ENCODE measurements at places on chromosomes 3 and 15.
A peak's percentile ranks its signal among the peaks of the same experiment; 100 is the strongest.

DNA sequence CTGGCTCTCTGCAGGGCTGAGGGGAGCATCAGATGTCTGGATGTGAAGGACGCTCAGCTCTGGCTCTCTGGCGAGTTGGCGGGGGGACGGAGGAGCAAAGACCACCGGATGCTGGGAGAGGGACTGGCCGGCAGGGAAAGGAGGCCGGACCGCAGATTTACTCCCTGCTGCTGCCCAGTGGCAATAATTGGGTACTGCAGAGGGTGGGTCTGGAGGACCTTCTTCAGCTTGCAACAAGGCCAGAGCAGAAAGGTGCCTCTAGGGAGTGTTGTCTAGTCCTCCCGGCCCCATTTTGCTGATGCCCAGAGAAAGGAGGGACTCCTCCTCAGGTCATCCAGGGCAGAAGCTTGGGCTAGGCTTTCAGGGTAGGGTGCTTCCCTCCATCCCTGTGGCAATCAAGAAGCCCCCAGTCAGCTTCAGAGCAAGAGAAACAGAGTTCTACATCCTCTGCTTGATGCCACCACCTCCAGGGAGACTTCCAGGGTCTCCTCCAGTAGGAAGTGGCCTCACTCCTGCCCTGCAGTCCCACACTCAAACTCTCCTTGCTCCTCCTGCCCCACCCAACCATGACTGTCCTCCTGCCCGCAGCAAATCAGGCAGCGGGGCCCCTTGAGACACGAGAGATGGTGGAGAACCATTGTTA is 20.3 kb upstream of the CSPG4 start:
- H3K27me3 ChIP-seq: peaks cover 14% of the 10 kb centered on the region
- peaks cover 9% of the 10 kb centered on the region for H3K4me1 ChIP-seq
- no peak overlapping the region for H3K27ac ChIP-seq

DNA sequence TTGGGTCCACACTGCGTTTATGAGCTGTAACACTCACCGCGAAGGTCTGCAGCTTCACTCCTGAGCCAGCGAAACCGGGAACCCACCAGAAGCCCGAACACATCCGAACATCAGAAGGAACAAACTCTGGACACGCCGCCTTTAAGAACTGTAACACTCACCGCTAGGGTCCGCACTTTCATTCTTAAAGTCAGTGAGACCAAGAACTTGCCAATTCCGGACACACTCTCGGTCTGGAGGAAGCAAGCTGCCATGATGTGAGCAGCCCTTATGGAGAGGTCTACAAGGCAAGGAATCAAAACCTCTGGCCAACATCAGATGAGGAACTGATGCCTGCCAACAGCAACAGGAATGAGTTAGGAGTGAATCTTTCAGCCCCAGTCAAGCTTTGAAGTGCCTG is 62.9 kb downstream of the SLC28A2 start:
- H3K36me3 ChIP-seq: no peaks in the 10 kb centered on the region
- DNase-seq: no peak
- H3K4me1 ChIP-seq: no peaks in the 10 kb centered on the region
- no peak overlapping the region for H3K4me3 ChIP-seq
- H3K27ac ChIP-seq: no peak overlapping the region
- peaks cover 7% of the 10 kb centered on the region for H3K27me3 ChIP-seq

GRCh38 chr15:67181221-67181639 is 73.2 kb downstream of the AAGAB start:
- H3K27me3 ChIP-seq: no peaks in the 10 kb centered on the region
- no peak for DNase-seq
- peaks cover 61% of the 10 kb centered on the region for H3K36me3 ChIP-seq
- peaks cover 10% of the 10 kb centered on the region for H3K4me1 ChIP-seq
- H3K27ac ChIP-seq: no peak overlapping the region

GRCh38 chr15:95346721-95347475 is 983.6 kb upstream of the NR2F2 start:
- H3K36me3 ChIP-seq: no peaks in the 10 kb centered on the region
- no peaks in the 10 kb centered on the region for H3K4me1 ChIP-seq
- H3K4me3 ChIP-seq: no peak overlapping the region
- peaks cover 2% of the 10 kb centered on the region for H3K27me3 ChIP-seq
- DNase-seq: no peak
- no peak overlapping the region for H3K27ac ChIP-seq

DNA sequence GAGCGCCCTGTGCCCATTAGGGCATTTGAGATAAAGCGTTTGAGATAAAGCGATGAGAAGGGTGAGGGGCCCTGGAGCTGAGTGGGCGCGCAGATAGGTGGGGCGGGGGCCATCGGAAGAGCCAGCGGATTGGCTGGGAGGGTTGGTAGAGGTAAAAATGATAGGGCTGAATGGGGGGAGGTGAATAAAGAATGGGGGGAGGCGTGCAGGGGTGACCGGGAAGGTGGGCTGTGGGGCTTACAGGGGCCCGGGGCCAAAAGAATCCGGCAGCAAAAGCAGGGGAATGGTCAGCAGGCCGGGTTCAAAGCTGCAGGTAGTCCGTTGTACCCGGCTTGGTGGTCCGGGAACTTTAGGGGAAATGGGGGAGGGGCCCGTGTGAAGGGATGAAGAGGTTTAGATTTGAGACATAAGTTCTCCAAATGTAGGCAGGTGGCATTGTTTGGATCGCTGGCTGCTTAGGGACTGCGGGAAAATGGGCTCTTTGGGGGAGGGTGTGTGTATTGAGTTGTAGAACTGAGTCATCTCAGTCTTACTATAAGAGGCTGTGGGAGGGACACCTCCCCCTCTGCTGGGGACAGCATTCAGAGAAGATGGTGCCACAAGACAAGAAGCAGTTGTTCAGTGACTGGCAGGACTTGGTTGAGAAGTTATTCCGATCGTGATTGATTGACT is 610 bp downstream of the ARID3B start:
- peak overlapping the region; percentile 93 for H3K27ac ChIP-seq
- H3K4me1 ChIP-seq: peaks cover 49% of the 10 kb centered on the region
- no peaks in the 10 kb centered on the region for H3K27me3 ChIP-seq
- peaks cover 35% of the 10 kb centered on the region for H3K36me3 ChIP-seq
- peak overlapping the region; percentile 94 for H3K4me3 ChIP-seq
- peak; percentile 83 for DNase-seq

GRCh38 chr15:98147415-98147814 is 186.9 kb downstream of the ARRDC4 start:
- H3K27ac ChIP-seq: no peak overlapping the region
- peaks cover 46% of the 10 kb centered on the region for H3K27me3 ChIP-seq
- H3K4me3 ChIP-seq: no peak overlapping the region
- H3K4me1 ChIP-seq: no peaks in the 10 kb centered on the region

- DNase-seq: no peak
- H3K4me1 ChIP-seq: peaks cover 35% of the 10 kb centered on the region
- no peak overlapping the region for H3K27ac ChIP-seq
- no peaks in the 10 kb centered on the region for H3K36me3 ChIP-seq
Measured at GRCh38 chr15:92006186-92007028, 152.9 kb downstream of the SLCO3A1 start.

GRCh38 chr3:156577736-156578135 is 22.8 kb upstream of the SSR3 start:
- no peak for DNase-seq
- no peaks in the 10 kb centered on the region for H3K36me3 ChIP-seq
- H3K4me3 ChIP-seq: no peak overlapping the region
- H3K27ac ChIP-seq: no peak overlapping the region
- H3K27me3 ChIP-seq: peaks cover 42% of the 10 kb centered on the region

- H3K27me3 ChIP-seq: peaks cover 7% of the 10 kb centered on the region
- peak overlapping the region; percentile 73 for H3K4me3 ChIP-seq
Measured at GRCh38 chr3:30347679-30348216, 258.7 kb upstream of the TGFBR2 start.

DNA sequence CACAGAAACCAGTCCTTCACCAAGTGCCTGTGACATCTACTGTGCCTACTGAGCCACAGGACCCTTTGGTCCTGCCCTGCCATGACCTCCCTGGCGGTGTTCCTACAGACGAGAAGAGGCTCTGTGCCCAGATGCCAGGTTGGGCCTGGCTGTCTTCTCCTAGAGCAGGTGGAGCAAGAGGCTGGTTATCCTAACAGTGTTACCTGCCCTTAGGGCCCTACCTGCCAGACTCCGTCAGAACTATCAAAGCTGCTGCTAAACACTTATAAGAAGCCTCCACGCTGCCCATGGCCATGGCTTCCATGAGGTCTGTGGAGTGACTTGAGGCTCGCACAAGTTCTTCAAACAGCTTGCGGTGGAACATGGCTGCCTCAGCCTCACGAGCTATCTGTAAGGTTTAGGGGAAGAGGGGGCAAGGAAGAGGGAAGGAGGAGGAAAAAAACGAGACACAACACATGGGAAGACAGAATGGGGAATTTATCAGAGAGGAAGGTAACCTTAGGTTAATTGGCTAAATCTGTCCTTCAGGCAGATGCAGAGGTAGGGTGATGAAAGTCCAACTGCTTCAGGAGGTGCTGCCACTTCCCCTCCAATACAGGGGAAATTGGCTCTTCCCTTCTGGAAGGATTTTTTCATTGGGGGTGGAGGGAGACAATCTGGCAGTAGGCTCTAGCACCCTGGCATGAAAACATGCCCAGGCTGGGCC is 5.4 kb upstream of the GRAMD2A start:
- peaks cover 84% of the 10 kb centered on the region for H3K36me3 ChIP-seq
- H3K27me3 ChIP-seq: peaks cover 5% of the 10 kb centered on the region
- H3K4me3 ChIP-seq: no peak overlapping the region

- H3K27me3 ChIP-seq: no peaks in the 10 kb centered on the region
- H3K36me3 ChIP-seq: peaks cover 13% of the 10 kb centered on the region
Measured at GRCh38 chr3:141875893-141876380, 506 bp upstream of the ATP1B3 start.

GRCh38 chr3:170555329-170555728 is 30.5 kb downstream of the SLC7A14 start:
- H3K4me1 ChIP-seq: no peaks in the 10 kb centered on the region
- peaks cover 33% of the 10 kb centered on the region for H3K27me3 ChIP-seq
- no peak overlapping the region for H3K27ac ChIP-seq
- H3K4me3 ChIP-seq: no peak overlapping the region
- DNase-seq: no peak
- no peaks in the 10 kb centered on the region for H3K36me3 ChIP-seq

DNA sequence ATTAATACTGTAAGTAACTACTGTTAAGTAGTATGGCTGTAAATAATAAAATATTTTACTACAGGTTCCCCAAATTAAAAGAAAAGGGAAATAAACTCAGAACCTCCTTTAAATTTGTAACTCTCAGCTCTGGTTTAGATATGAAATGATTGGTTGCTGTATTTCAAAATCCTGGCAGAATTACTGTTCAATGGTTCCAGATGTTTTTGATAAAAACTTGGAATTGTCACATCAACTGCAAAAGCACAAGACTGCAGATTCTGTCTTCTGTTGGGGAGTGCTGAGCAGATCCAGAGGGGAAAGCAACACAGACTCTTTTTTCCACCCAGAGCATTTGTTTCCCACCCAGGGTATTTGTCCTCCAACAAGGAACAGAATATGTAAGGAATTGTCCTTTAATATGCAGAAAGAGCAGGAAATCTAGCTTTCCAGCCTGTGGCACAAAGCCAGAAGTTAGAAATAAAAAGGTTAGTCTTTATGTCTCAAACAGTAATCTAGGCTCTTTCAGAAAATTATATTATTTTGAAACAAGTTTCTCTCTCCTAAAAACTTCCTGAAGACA is 178.1 kb downstream of the KLHL25 start:
- no peak for DNase-seq
- peaks cover 11% of the 10 kb centered on the region for H3K4me1 ChIP-seq
- H3K27ac ChIP-seq: no peak overlapping the region
- H3K4me3 ChIP-seq: no peak overlapping the region
- peaks cover 1% of the 10 kb centered on the region for H3K36me3 ChIP-seq

GRCh38 chr3:195768831-195769303 is 42.9 kb downstream of the MUC4 start:
- H3K36me3 ChIP-seq: no peaks in the 10 kb centered on the region
- H3K4me3 ChIP-seq: no peak overlapping the region

- no peaks in the 10 kb centered on the region for H3K4me1 ChIP-seq
- peaks cover 16% of the 10 kb centered on the region for H3K27me3 ChIP-seq
- H3K27ac ChIP-seq: no peak overlapping the region
- no peaks in the 10 kb centered on the region for H3K36me3 ChIP-seq
Measured at GRCh38 chr3:194808640-194809097, 123.0 kb downstream of the FAM43A start.

- no peak overlapping the region for H3K4me3 ChIP-seq
- no peak for DNase-seq
- H3K4me1 ChIP-seq: peaks cover 20% of the 10 kb centered on the region
- no peaks in the 10 kb centered on the region for H3K36me3 ChIP-seq
- H3K27ac ChIP-seq: no peak overlapping the region
Measured at GRCh38 chr3:72275331-72275751, 490.4 kb upstream of the PROK2 start.

- no peak overlapping the region for H3K27ac ChIP-seq
- no peak overlapping the region for H3K4me3 ChIP-seq
- no peaks in the 10 kb centered on the region for H3K27me3 ChIP-seq
- DNase-seq: no peak
- no peaks in the 10 kb centered on the region for H3K36me3 ChIP-seq
- H3K4me1 ChIP-seq: peaks cover 9% of the 10 kb centered on the region
Measured at GRCh38 chr15:51798281-51798680, 31.2 kb upstream of the TMOD3 start.

DNA sequence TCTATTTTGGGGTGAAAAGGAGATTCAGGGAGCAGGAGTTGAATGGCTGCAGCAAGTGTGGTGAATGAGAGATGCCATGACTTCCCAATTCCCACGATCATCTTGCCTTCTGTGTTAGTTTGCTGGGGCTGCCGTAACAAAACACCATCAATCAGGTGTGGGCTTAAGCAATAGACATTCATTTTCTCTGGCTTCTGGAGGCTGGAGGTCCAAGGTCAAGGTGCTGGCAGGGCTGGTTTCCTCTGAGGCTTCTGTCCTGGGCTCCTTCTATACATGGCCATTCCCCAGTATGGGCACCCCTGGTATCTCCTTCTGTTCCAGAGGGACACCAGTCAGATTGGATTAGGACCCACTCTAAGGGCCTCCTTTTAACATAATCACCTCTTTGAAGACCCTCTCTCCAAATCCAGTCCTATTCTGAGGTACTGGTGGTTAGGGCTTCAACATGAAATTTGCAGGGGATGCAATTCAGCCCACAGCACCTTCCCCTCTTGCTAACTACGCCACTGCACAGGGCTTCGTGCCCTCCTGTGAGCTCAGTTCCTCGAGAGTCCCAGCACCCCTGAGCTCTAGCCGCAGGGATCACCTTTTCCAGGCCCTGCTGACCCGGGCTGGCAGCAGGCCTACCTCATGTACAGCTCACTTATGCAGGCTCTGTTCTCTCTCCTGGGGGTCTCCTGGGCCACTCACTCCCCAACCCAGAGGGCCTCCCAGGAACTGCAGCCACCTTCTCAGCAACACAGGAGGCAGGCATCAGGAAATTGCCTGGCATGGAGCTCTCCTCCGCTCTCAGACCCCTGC is 37.3 kb upstream of the SLC6A11 start:
- no peak overlapping the region for H3K4me3 ChIP-seq
- H3K36me3 ChIP-seq: no peaks in the 10 kb centered on the region
- no peak overlapping the region for H3K27ac ChIP-seq
- DNase-seq: no peak
- H3K27me3 ChIP-seq: no peaks in the 10 kb centered on the region
